Spinal cord (tissue), 10 donors: ENCODE measurements at places on chromosomes 2 and 18. TPM values are rescaled to one million over a fixed set of nuclear protein-coding genes. Genes with fewer than 3 reads are reported as not detected.

Gene KHK
- total RNA-seq: 6.0 TPM

Gene ALPI
- total RNA-seq: 0.20 TPM

Gene ABCG8
- total RNA-seq: 0.33 TPM

Gene GLI2
- total RNA-seq: 5.0 TPM

Gene POMC
- total RNA-seq: 2.6 TPM

Gene DIPK1C
- 16.2 TPM for total RNA-seq

Gene LONRF2
- 17.0 TPM for total RNA-seq
